ENCODE measurements at places on chromosomes 2 and 18.

- DNase-seq = peak; percentile 25
Measured at GRCh38 chr2:199734011-199734410, 117.0 kb downstream of the FTCDNL1 start.

GRCh38 chr2:15058015-15058720, 425.7 kb downstream of the LRATD1 start:
- DNase-seq = no peak

- no peak for DNase-seq
Measured at GRCh38 chr18:9918016-9918680, 4.3 kb downstream of the VAPA start.

GRCh38 chr2:74864728-74865722, 31.1 kb downstream of the HK2 start:
- DNase-seq = no peak

DNA sequence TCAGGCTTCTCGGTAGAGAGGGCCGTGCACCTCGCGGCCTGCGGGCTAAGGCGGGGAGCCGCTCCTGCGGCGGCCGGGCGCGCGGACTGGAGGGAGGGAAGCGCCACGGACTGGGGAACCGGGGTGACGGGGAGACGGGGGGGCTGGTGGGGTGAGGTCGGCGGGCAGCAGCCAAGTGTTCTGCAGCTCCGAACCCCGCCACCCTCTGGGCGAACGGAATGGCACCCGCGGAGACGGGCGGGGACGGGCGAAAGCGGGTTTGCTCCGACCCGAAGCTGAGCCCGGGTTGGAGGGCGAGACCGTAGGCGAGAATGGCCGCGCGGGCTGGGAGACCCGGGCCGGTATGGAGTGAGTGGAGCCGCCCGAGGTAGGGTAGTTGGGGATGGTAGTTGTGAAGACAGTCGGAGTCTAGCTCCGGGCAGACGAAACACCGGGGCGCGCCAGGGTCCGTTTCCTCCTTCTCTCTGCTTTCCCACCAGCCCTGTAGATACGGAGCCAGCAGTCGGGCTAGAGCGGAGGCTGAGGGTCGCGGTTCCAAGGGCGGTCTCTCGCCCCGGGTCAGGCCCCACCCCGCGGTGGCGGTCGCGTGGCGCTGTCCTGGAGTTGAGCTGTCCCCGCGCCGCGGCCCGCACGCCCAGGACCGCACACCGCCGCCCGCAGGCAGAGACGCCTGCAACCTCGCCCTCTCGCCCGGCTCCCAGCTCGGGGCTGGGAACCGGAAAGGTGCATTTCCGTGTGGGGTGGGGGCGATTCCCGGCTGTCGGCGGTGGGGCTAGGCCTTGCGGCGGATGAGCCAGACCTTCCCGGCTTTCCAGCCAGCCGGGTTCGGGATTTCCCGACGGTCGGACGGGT, 160.3 kb upstream of the SIX2 start:
- peak; percentile 63 for DNase-seq

GRCh38 chr18:12154361-12154760, 60.7 kb downstream of the ANKRD62 start:
- no peak for DNase-seq

- no peak for DNase-seq
Measured at GRCh38 chr2:203532957-203533658, 2.0 kb downstream of the RAPH1 start.

DNA sequence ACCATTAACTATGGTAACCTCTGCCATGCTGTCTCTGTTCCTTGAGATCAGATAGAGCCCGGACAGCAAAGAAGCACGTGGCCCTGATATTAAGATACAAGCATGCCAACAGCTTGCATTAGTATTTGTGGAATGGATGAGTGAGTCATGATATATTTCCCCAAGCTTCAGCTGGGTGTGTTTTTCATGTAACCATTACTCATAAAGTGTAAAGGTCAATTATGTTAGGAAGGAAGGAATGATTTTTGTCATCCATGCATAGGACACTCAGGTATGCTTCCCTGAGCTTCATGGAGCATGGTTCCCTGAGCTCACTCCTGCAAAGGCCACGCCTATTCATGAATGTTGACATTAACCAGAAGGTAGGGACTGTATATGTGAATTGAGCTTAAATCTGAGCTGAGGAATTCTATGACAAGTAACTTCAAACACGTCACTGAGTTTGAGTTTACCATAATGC, 74.6 kb downstream of the ARL4C start:
- DNase-seq = peak; percentile 67

- DNase-seq = no peak
Measured at GRCh38 chr2:215028231-215028630, 110.2 kb downstream of the ABCA12 start.

DNA sequence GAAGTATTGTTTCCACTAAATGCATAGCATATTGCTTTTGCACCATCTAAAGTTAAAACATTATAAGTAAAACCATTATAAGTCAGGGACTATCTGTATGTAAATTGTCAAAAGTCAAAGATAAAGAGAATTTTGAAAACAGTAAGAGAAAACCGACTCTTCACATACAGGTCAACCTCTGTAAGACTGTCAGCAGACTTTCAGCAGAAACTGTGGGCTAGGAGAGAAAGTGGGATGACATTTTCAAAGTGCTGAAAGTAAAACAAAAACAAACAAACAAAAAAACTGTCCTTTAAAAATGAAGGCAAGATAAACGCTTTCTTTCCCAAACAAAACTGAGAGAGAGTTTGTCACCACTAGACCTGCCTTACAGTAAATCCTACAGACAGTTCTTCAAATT, 122.9 kb upstream of the ID2 start:
- no peak for DNase-seq

GRCh38 chr18:27789406-27789805, 387.5 kb downstream of the CDH2 start:
- no peak for DNase-seq

DNA sequence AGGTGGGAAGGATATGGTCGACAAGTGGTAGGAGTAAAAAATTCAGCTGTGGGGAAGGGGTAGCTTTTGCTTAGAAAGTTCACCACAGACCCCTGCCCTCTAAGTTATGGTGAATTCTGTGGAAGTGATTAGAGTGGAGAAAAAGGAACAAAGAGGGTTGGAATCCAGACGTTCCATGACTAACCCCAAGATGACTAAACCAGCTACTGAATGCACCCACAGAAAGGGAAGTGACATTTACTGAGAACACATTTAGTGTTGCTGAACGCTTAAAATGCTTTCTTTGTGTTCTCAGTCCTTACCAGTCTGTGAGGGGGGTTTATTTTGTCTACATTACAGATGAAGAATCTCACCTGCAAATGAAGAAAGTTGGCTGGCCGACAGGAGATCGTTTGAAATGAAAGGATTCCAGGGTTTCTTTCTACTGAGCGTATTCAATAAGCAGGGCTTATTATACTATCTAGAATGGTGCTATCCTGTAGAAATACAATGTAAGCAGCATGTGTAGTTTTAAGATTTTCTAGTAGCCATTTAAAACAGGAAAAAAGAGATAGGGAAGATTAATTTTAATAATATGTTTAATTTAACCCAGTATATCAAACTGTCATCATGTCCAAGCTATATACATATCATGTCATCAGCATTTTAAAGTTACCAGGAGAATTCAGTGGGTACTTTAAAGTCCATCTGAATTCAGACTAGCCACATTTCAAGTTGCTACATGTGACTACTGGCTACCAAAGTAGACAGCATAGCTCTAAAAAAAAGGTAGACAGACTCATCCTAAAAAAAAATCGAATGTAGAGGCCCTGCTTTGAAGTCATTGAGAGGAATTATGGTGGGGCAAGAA, 60.1 kb downstream of the LIMS1 start:
- DNase-seq = peak; percentile 66

DNA sequence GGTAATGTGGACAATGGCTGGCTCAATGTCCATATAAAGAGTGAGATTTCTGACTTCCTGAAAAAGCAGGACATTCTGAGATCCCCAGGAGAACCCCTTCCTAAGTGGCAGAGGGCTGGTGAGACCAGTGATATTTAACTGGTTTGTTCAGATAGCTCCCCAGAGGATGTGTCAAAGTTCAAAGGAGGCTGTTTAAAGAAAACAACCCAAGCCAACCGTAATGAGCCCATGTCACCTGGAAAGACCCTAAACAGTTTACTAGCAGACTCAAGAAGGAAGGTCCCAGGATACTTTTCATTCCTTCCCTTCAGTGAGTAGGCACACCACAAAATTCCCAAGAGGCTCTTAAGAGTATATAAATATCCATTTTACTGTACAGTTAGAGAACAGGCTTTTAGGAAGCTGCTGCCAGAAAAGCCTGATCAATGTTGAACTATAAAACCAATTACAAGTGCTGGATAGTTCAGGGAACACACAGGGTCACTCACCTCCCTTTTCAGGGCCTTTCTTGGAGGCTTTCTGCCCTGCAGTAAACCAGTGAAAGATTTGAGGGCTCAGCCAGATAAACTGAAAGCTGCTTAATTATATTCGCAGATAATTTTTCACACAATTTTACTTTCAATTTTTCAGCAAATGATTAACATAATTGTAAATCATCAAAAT, 293.5 kb downstream of the ASXL3 start:
- no peak for DNase-seq

- DNase-seq = no peak
Measured at GRCh38 chr2:191404568-191404991, 159.4 kb downstream of the MYO1B start.

DNA sequence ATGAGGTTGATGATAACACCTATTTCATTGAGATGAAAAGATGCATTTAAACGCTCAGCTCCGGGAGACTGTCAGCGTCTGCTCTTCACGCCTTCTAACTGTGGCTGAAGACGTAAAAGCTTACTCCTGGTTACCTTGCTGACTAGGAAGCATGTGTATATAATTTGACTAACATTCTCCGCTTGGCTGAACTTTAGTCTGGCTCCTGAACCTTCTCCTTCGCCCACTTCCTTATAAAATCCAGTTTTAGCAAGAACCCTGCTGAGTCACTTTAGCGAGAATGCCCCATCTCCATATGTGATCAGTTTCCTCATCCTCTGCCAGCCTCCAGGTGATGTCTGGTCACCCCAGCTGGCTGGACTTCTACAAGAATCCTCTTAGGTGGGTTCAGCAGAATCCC, 12.7 kb upstream of the CREG2 start:
- no peak for DNase-seq

- DNase-seq = no peak
Measured at GRCh38 chr2:180676520-180677025, 303.8 kb upstream of the UBE2E3 start.

DNA sequence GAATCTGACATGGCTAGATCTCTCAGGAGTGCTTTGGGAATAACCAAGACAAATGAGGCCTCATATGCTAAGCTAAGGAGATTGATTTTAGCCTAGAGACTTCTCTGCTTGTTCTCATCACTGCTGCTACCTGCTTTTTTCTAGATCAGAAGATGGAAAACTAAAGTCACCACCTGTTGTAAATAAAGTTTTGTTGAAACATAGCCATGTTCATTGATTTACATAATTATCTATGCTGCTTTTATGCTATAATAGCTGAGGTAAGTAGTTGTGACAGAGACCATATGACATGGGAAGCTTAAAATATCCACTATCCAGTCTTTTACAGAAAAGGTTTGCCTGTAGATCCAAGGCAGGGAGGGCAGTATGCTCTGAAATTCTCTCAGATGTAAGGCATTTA, 46.1 kb upstream of the CYP26B1 start:
- DNase-seq = no peak

DNA sequence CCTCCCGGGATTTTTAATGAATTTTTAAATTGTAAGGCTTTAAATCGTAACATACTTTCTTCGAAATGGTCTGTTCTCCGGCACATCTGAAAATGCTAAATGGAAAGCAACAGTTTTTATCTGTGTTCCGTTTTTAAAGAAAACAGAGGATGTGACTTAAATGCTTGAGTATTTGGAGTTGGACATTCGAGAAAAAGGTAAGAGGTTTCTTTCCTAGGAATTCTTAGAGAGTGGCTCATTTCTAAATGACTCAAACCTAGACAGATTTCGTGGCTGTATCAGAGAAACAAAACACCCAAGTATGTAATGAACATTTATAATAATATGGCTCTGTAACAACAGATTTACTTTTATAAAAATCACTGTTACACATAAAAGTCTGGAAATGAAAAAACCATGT, 177.6 kb upstream of the CCDC68 start:
- DNase-seq = no peak

- no peak for DNase-seq
Measured at GRCh38 chr2:224561234-224562005, 23.7 kb downstream of the CUL3 start.

DNA sequence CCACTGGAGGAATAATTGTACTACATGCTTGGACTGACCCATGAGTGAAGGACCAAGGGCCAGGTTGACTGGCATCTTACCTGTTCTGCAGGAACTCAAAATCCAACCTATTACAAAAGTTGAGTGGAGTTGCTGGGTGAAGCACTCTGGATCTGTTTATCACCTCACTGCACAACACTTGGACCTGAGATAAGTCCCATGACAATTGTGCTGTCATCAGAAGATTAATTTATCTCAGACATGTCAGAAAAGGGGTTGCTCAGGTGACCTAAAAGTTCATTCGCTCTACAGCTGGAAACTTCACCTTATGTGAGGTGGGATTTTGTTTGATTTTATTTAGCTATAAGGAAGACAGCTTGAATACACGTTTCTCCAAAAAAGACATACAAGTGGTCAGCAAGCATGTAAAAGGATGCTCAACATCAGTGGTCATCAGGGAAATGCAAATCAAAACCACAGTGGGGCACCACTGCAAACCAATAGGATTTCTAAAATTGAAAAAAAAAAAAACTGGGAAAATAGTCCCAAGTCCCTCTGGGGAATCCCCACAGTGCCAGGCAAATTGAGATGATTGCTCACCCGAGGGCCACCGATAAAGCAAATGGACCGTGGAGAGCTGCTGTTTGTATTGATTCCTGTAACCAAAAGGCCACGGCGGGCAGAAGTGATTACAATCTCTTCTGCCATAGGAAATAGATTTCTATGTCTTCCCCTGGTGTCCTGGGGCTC, 65.8 kb upstream of the SLC35F5 start:
- no peak for DNase-seq

- peak; percentile 61 for DNase-seq
Measured at GRCh38 chr2:45412754-45413379, 198.2 kb downstream of the SRBD1 start.

DNA sequence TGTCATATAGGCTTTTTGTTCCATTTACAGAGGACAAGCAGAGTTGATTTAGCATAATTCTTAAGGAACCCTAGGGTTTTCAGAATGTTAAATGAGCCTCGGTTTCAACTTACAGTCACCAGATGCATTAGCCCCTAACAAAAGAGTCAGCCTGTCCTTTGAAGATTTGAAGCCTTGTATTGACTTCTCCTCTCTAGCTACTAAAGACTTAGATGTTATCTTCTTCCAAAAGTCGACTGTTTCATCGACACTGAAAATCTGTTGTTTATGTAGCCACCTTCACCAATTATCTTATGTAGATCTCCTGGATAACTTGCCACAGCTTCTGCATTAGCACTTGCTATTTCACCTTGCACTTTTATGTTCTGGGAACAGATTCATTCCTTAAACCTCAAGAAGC, 31.6 kb upstream of the SOX11 start:
- DNase-seq = no peak

DNA sequence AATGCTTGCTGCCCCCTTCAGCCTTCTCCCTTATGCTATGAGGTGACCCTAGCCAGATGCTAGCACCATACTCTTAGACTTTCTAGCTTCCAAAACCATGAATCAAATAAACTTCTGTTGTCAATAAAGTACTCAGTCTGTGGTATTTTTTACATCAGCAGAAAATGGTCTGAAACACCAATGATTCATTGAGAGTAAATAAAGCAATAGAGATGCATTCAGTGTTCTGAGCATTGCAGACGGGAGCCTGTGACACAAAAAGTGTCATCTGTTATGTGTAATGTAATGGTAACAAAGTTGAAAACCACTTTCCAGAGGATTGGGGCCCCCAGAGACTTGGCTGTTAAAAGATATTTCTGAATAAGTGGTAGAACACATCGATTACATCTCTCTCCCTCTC, 758.0 kb upstream of the NRXN1 start:
- DNase-seq = no peak
